ENCODE measurements at places on chromosomes 6 and 20.

DNA sequence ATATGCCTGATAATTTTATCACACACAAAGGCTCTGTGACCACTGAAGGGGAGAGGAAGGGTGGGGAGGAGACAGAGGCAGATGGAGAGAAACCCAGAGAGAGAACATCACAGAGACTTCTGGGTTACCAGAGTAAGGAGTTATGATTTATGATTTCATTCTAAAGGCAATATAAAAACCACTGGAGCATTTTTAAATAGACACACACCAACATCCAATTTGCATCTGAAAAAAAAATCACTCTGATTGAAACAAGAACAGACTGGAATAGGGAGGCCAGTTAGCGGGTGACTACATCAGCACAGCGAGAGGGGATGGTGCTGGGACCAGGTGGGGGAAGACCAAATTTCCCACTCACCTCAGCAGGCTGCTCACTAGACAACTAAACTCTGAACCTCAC is 104.8 kb downstream of the AGPAT4 start:
- no peak for DNase-seq

- no peak for DNase-seq
Observed at GRCh38 chr6:88852000-88852399, 111.4 kb downstream of the RNGTT start.

DNA sequence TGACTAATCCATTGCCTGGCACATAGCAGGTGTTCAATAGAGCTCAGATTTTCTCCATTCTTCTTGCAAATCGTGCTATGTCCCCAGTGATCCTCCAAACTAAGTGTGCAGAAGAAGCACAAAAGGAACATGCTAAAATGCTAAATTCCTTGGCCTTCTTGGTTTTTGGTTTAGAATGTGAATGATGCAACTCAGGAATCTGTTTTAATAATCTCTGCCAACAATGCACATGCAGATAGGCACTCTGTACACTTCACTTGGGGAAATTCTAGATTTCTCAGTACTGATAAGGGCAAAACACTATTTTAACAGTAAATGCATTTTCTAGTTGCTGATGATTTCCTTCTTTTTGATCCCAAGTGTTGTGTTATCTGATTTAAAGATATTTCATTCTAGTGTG is 35.2 kb downstream of the SLC22A1 start:
- DNase-seq, result no peak

GRCh38 chr6:127301199-127301700 is 34.6 kb downstream of the RNF146 start:
- no peak for DNase-seq

DNA sequence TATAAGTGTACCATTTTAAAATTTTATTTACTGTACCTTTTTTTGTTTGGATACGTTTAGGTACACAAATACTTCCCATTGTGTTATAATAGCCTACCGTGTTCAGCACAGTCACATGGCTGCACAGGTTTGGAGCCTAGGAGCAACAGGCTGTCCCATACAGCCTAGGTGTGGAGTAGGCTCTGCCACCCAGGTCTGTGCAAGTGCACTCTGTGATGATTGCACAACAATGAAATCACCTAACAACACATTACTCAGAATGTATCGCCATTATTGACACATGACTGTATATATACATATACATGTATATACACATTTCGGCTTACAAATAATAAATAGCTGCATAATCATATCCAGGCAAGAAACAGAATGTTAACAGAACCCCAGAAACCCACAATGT is 15.4 kb downstream of the SERAC1 start:
- DNase-seq, result peak; percentile 97

DNA sequence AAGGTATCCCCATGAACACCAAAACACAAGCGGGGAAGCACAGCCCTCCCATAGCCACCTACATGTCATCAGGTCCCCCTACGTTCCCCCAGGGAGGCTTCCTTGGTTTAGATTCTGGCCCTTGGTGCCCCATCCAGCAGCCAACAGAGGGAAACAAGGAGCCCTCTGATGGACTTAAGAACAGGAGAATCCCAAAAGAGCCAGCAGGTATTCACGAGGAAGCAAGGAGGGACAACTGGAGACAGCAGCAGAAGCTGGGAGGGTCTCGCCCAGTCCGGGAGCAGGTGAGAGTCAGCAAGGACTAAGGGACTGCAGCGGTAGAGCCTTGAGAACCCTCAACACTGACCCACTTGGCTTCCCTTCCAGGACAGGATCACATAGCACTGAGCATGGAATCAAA is 58.4 kb upstream of the TOP1 start:
- DNase-seq, result no peak

- DNase-seq, result no peak
Observed at GRCh38 chr20:58839474-58839874, 11.2 kb downstream of the GNAS-AS1 start.

DNA sequence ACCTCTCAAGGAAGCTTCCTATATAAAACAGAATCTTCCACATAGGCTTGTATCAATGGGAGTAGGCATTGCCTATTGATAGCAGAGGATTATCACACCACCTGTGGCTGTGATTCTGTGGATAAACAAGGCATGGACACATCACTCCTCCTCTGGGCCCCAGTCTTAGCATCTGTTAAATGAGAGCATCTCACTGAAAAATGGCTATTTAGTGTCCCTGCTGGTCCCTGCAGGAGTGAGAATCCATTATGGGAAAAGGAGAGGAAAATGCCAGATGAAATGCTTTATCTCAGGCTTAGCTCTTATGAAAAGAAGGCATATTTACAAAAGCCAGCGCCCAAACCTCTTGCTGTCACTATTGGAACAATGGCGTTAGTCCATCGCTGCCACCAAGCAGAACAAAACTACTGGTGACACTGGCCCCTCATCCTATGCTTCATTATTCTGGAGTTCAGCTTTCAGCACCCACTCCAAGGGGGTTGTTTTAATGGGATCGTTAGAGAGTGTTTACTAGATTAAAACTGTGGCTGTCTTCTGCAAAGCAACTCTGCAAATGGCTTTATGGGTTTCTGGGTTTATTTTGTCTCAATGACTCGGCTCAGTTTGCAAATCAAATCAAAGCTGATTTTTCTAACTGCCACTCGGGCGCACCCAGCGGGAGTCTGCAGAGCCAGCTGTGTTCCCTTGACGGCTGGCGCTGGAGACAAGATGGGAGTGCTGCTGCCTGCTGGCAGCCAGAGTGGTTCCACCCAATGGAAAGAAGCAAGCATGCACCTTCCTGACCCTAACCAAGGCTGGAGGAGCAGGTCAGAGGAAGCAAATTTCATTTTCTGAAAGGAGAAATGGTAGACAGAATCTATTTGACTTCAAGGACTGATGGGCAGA is 658.8 kb upstream of the CHD6 start:
- no peak for DNase-seq

DNA sequence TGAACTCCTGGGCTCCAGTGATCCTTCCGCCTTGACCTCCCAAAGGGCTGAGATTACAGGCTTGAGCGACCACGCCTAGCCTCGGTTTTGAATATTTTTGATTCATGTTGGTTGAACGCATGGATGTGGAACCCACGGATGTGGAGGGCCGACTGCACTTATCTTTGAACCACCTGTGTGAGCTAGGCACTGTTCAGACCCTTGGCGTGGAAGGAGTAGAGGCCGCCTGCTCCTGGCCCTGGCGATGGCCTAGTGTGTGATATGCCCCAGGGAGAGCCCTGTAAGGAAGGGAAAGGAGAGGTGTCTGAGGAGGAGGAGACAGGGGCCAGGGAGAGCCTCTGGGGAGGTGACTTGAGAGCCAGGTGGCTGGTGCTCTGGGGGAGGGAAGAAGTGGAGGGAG is 64.3 kb downstream of the BCAS4 start:
- no peak for DNase-seq

DNA sequence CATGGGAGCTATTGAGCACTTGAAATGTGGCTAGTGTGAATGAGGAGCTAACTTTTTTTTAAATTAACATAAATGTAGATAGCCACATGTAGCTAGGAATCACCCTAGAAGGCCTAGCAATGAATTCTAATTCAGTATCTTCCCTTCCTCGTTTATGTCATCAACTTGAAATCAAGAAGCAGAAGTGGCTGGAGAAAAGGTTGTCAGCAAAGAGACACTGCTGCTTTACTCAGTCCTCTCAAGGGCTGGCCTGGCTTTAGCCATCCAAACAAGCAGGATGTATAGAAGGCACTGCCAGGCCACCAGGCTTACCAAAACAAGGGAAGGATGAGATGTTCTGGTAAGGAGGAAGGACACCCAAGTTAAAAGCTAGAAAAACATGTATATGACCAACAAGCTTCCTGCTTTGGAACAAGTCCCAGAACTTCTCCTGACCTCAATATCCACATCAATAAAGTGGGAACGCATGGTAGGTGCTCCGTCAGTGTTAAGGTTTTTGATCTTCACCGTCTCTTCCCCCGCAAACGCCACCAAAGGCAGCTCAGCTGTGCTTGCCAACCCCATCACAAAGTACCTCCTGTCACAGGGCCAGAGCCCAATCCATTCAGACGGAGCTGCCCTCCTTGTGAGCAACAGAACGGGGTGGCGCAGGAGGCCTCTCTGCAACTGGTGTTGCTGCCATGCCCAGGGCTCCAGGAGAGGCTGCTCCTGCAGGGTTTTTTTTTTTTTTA is 235.8 kb upstream of the RIN2 start:
- no peak for DNase-seq

GRCh38 chr6:73372516-73372915 is 2.8 kb upstream of the OOEP start:
- no peak for DNase-seq

DNA sequence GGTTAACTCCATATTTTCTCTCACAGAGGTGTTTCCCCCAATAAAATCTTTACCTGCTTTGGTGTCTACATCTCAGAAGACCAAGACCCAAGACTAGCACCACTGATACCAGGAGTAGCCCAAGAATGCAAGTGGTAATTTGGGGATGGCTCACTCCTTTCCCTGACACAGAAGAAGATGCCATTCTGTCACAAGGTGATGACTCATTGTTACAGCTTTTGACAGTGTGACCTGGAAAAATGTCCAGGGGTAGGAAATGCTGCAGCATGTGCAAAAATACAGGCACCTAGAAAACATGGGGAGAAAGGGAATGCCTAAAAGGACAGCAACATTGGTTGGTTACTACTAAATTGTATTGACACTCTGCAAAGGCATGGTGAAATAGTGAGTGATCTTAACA is 254.0 kb upstream of the GJE1 start:
- no peak for DNase-seq

- peak; percentile 29 for DNase-seq
Observed at GRCh38 chr20:64083378-64083803, 807 bp downstream of the LKAAEAR1 start.

DNA sequence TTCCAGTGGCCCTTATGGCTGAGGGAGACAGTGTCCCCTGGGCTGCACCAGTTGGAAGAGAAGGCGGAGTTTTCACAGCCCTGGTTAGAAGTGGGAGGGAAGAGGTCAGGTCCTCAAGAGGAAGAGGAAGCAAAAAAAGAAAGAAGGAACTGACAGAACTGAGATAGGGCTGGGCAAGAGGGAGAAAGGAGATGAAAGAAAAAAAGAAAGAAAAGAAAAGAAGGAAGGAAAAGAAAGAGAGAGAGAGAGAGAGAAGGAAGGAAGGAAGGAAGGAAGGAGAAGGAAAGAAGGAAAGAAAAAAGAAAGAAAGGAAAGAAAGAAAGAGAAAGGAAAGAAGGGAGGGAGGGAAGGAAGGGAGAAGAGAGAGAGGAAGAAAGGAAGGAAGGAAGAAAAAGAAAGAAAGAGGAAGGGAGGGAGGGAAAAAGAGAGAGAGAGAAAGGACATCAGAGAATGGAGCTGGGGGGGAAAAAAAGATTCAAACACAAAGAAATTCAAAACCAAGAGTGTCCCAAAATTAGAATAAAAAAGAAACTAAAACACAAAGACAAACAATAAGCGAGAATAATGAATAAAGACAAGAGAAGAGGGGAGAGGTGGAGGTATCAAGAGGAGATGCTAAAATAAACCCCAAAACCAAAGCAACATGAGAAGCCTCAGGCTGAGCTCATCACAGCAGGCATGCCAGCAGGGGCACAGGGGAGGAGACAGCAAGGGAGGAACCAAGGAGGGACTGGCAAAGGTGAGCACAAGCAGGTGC is 5.3 kb upstream of the FUCA2 start:
- no peak for DNase-seq

DNA sequence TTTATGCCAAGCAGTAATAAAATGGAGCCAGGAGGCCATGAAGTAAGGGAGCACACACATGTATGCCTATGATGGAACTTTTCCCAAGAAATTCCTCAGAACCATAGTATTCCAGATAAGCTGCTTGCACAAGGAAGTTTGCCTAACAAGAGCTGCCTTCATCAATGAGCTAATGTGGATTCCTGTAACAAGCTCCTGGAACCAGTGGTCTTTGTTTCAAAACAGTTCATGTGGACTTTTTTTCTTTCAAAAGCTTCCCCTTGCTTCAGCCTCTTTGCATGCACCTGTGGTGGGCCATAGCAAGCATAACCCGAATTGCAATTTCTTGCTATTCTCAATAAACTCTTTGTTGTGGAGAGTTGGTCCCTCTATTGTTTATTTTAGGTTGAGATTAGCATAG is 359.6 kb downstream of the UTRN start:
- no peak for DNase-seq

DNA sequence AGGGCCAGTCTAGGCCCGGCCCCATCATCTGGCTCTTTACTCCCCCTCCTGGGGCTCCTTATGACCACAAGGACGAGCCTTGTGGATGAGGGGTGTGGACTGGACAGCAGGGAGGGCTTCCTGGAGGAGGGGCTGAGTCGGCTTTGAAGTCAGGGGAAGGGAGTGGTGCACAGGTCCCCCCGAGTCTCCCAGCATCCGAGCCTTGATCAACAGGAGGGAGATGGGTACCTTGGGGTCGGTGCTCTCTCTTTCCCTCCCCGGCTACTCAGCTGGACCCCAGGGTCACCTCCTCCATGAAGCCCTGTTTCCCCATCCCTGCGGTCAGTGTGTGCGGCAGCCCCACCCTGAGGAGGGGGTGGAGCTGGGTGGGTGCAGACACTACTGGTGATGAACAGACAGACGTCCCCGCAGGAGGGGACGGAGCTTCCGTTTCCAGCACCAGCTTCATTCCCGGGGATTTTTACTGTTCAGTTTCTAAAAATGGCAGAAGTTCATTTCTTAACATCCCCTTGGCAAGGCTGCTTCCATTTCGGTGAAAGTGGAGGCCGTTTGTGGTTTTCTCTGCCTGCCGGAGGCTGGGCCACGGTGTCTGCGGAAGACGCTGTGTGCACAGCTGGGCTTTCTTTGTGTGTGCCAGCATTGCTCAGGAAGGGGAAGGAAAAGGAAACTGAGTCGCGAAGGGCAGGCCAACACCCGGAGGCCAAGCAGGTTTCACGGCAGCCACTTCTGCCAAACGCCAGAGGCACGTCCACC is 19.6 kb downstream of the NTSR1 start:
- DNase-seq, result no peak
